Activated T-cell treated with anti-CD3 and anti-CD28 coated beads for 48 hours (primary cell): ENCODE measurements at places on chromosomes 4 and X.

DNA sequence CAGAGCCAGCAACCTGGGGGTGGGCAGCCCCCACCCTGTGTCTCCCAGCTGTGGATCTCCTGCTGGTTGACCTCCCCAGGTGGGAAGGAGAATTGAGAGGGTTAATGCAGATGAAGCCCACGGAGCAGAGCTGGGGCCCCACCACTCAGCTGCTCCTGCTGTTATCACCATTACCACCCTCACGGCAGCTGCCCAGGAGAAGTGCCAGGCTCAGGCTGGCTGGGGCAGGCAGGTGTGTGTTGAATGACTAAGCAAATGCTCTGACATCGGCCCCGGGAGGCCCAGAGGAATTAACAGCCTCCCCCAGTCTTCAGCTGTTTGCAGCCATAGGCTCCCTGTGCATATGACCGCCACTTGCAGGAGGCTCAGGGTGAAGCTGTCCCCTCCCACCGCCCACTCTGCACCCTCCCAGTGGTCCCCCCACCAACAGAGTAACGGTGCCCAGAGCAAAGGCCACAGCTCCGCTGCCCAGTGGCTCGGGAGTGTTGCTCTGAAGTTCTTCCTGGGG, 133.8 kb downstream of the CPZ start:
- no peak for DNase-seq

- no peak for DNase-seq
Measured at GRCh38 chr4:42348247-42348646, 49.0 kb upstream of the SHISA3 start.

DNA sequence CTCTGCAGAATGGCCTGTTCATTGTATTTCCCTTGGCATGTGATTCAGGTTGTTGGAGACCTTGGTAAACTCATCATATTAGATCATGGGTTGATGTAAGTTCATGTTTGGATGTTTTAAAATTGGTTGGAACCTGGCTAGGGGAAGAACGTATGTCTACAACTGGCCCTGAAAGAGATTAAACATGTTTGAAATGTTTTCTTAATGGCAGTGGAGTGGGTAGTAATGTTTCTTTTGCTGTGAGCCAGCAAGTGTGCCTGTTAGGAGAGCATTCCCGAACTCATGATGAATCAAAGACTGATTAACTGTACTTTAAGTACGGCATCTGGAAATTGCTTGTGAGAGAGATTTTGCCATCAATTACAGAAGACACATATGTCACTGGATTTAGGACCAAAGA, 44.5 kb upstream of the SLC4A4 start:
- DNase-seq = no peak

DNA sequence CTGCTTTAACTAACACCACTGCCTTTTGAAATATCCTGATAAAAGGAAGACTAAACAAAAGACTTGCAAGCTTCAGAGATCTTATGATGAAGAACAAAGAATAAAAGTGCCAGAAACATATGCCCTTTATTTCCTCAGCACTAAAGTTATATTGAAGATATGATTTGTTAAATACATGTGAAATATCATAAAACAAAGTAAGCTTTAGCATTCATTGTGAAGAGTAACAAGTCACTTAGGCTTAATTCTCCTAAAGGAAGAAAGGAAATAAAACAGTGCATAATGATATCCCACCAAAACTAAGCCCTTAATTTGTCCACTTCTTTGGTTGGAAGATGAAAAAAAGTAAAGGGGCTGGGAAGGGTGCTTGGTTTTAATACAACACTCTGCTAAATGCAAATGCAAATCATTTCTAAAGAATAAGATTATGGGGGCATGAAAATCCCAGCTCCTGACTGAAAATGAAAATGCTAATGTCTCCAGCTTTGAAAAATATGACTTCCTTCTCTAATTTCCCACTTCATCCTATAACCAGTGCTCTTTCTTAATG, 227.2 kb downstream of the FAT4 start:
- DNase-seq = no peak

DNA sequence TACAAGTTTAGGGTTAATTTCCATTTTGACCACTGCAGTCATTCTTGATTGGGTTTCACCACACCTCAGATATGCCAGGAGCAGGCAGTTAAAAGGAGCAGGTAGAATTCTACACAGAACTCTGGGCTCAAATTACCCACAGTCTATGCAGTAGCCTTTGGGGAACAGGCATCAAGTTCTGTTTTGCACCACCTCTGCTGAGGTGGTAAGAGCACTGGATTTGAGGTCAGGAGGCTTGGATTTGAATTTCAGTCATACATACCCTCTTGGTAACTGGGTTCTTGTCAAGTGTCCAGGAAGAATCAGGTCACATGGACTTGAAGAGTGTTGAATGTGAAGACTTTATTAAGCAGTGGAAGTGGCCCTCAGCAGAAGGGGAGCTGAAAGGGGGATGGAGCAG, 40.4 kb upstream of the PGK1 start:
- DNase-seq = no peak

- DNase-seq = no peak
Measured at GRCh38 chr4:117654079-117654478, 380.2 kb upstream of the NDST3 start.

DNA sequence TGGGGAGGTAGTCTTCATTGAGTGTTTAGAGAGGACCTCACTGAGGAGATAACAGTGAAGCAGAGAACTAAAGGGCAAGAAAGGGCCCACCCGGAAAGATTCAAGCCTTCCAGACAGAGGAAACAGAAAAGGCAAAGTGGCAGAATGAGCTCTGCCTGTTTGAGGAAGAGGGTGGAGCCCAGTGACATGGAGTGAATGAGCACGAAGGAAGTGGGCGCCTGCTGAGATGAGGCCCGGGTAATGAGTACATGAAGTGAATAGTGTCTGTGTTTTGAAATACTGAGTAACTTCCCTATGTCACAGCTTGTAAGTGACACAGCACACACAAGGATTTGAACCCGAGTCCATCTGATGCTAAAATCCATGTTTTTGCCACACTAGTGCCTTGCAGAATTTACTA, 32.5 kb upstream of the TLR2 start:
- DNase-seq = peak; percentile 48

- no peak for DNase-seq
Measured at GRCh38 chrX:131216828-131217227, 72.3 kb downstream of the IGSF1 start.

- no peak for DNase-seq
Measured at GRCh38 chrX:45771114-45771513, 570.4 kb upstream of the DIPK2B start.

DNA sequence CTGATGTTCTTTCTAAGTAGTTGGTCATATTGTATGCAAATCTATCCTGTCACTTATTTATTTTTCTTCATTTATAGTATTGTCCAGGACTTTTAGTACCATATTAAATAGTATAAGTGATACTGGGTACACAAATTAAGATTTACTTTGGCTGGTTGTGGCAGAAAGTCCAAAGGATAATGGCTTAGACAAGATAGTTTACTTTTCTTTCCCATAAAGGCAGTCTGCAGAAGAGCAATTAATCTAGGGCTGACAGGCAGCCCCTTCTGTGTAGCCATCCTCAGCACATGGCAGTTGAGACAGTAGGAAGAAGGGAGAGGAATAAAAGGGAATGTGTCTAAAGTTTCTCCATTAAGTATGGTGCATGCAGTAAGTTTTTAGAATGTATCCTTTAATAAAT, 6.4 kb downstream of the RBM10 start:
- no peak for DNase-seq

- DNase-seq = no peak
Measured at GRCh38 chr4:174859904-174860303, 30.9 kb upstream of the GLRA3 start.

DNA sequence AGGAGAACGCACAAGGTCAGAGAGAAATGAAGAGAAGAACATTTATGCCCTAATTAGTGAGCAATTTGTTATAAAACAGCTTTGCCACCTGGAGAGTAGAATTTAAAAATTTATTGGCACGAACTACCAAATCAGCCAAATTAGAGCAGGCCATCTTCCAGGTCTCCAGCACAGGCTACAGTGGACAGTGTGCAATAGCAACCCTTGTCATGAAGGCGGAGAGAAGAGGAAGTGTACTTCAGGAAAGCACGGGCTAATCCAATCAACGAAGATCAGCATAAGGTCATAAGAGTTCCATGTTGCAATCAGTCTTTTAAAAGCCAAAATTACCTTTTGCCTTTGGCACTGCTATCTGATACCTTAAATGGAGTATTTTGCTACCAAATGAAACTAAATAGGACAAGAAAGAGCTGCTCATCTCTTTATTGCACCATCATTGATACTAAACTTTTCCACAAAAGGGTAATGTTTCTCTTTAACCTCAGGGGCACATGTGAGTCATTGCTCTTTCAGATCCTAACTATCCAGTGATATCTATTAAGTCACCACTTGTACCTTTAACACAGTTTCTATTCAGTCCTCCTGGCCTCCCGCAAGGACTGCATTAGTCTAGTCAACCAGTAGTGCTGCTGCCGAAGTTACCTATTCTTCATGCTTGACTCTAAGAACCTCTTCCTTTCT, 19.9 kb downstream of the ANK2 start:
- no peak for DNase-seq

DNA sequence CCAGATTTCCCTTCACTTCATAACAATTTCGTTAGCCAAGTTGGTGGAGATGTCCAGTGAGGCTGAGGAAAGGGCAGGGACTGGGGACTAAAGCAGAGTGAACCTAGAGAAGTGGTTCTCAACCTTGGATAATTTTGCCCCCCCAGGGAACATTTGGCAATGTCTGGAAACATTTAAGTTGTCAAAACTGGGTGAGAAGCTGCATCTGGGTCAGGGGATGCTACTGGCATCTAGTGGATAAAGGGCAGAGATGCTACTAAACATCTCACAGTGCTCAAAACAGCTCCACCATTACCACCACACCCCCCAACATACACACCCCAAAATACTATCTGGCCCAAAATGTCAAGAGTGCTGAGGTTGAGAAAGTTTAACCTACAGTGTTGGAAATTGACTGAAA, 32.0 kb upstream of the FGF16 start:
- no peak for DNase-seq

DNA sequence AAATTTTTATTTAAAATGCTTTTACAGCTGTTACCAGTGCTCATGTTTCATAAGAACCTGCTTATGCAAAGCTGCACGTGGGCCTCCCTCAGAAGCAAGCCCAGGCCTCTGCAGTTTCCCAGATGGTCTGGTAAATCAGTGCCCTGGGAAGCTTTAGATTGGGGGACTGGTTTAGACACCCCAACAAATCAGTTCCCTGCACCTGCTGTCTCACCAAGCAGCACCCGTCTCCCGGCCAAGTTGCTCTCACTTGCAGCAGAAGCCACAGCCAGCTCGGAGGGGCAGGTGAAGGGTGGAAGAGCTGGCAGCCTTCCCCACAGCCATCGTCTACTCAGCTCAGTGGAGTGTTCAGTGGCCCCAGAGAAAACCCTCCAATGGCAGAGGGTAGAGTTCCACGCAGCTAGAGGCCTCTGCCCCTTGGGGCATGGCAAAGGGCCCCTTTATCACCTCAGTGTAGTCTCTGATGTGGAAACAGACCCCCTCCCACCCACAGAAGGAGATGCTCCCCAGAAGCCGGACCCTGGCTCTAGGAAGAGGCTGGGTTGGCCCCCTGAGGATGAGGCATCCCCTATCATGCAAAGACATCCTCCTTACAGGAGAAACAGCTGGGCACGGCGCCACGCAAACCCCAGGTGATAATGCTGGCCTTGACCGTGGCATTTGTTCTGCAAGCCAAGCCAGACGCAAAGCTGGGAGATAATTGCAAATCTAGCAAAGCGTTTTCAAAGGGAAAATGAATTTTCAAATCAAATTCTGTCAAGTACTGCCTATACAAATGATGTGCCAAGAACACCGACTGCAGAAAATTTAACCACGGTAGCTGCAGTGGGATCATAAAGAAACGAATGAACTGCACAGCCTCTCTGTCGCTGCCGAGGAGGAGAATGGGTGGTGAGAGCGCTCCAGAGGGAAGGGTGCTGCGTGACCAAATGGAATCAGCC, 51.9 kb downstream of the ZFYVE28 start:
- DNase-seq = no peak

DNA sequence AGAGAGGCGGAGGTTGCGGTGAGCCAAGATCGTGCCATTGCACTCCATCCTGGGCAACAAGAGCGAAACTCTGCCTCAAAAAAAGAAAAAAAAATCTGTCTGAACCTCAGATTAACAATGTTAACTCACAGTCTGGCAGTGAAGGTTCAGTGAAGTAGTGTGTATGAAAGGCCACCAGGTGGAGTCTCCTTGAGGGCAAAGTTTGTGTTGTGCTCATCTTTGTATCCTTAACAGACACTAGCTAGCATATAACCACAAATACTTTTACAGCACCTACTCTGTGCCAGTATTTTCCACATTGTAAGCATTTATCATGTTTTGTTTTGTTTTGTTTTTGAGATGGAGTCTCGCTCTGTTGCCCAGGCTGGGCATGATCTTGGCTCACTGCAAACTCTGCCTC, 46.0 kb upstream of the MGST2 start:
- no peak for DNase-seq

DNA sequence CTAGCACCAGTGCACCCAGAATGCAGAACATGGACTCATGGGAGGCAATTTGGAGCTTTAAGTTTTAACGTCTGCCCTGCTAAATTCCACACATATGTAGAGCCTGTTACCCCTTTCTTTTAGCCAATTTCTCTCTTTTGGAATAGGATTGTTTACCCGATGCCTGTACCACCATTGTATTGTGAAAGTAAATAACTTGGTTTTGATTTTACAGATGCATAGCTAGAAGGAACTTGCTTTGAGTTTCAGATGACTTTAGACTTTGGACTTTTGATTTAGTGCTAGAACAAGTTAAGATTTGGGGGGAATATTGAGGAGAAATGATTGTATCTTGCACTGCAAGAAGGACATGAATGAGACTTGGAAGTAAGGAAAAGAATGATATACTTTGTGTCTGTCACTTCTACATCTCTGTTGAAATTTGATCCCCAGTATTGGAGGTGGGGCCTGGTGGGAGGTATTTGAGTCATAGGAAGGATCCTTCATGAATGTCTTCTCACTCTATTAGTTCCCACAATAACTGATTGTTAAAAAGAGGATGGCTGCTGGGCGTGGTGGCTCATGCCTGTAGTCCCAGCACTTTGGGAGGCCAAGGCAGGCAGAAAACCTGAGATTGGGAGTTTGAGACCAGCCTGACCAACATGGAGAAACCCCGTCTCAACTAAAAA, 794.8 kb upstream of the LCORL start:
- DNase-seq = no peak
